CD8-positive, alpha-beta T cell (primary cell): ENCODE measurements at places on chromosomes 4 and X.
A peak's percentile ranks its signal among the peaks of the same experiment; 100 is the strongest.

DNA sequence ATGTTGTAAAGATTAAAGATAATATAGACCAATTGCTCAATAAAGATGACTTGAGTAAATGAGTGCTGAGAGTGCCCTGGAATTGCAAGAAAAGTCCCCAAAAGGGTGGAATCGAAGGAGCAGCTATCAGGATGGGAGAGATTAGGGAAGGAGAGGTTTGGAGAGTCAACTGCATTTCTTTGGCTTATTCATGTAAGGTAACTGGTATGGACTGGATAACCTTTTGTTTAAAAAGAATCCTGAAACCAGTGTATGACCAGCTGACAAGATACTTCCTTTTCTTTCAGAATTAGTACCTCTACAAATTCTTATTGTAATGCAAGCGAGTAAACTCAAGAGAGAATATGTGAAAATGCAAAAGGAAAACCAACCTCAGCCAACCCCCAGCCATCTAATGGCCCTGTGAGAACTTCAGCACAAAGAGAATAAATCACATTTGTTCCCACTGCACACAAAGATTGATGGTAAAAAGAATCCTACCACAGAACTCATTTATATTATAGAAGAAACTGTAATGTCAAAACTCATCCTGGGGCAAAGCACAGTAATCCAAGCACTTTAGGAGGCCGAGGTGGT is 24.5 kb upstream of the SPP1 start:
- DNase-seq, result no peak

DNA sequence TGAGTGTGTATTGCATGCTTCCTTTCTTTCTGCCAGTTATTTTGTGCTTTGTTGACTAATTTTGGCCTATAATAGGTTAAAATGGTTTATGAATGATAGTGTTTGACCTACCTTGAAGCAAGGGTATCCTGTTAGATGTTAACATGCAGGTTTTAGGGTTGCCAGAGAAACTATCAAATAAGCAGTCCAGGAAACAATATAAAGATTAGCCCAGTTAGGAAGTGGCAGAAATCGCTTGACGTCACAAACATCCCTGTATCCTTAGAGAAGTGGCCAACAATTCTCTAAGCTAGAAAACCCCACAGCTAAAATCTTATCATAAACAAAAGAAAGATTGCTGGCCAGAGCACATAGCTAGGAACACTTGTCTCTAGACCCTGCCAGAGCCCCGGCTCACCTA is 3.8 kb downstream of the NAP1L5 start:
- DNase-seq, result no peak

DNA sequence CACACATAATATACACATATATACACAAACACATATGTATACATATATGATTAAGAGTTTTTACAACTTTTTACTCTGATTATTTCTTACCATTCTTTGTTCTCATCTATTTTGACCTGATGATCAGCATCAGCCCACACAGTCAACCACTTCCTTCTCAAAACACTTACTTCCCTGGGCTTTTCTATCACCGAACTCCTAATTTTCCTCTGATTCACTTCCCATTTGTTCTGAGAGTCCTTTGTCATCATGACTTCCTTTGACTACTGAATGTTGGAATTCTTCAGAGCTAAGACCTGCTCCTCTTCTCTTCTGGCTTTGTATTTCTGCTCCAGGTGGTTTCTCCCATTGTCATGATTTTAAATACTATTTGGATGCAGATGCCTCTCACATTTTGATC is 209.5 kb upstream of the AFF2 start:
- no peak for DNase-seq

GRCh38 chrX:50430917-50431575 is 39.6 kb downstream of the DGKK start:
- DNase-seq, result no peak

DNA sequence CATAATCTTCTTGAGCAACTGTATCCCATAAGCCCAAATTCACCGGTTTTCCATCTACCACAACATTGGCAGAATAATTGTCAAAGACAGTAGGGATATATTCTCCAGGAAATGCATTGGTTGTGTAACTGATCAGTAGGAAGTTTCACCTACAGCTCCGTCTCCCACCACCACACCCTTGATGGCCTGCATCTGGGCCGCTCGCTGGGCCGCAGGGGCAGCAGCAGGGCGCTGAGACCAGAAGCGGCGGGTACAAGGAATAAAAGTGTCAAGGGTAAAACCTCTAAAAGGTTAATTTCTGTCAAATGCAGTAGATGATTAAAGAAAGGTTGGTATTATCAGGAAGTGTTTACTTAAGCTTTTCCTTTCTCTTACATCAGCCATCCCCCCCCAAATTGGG is 167.6 kb upstream of the DKK2 start:
- DNase-seq, result no peak

- DNase-seq, result no peak
Observed at GRCh38 chrX:108070891-108071290, 20.5 kb downstream of the PSMD10 start.

DNA sequence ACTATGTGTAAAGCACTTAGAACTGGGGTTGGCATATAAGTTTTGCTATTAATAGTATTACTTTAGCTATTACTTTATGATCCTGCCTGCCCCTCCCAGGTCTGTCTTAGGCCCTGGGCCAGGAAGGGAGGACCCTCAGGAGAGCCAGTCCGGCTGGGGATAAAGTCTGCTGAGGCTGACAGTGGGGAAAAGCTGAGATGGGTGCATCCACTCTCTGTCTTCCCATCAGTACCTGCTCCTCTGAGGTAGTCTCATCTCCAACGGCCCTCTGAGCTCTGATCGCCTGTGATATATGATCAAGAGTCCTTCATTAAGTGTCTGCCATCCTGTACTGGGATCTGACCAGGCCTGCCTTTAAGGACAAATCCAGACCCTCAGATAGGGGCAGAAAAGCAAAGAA is 156.5 kb upstream of the PJA1 start:
- no peak for DNase-seq

GRCh38 chrX:109343671-109344070 is 138.2 kb downstream of the GUCY2F start:
- no peak for DNase-seq

DNA sequence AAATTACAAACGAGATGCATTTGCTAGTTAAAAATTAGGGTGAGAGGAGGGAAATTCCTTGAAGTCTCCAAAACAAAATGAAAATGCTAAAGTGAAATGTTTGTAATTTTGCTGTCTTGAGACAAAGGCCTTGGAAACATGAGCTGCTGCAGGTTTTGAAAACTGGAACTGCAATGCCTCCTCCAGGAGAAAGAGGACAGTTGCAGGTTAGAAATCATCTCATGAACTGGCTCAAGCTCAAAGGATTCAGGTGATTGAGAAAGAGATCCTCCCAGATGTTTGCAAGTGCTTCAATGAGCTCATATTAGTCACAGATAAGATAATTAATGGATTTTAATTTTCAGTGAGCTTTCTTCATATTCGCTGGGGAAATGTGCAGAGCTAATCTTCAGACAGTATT is 32.4 kb downstream of the SMPX start:
- no peak for DNase-seq

GRCh38 chr4:122796801-122797404 is 29.7 kb upstream of the FGF2 start:
- no peak for DNase-seq

GRCh38 chr4:4424499-4425115 is 37.7 kb downstream of the NSG1 start:
- peak; percentile 23 for DNase-seq

- no peak for DNase-seq
Observed at GRCh38 chrX:136457303-136457917, 30.3 kb upstream of the BRS3 start.

GRCh38 chr4:127606823-127607222 is 25.9 kb upstream of the INTU start:
- DNase-seq, result no peak

DNA sequence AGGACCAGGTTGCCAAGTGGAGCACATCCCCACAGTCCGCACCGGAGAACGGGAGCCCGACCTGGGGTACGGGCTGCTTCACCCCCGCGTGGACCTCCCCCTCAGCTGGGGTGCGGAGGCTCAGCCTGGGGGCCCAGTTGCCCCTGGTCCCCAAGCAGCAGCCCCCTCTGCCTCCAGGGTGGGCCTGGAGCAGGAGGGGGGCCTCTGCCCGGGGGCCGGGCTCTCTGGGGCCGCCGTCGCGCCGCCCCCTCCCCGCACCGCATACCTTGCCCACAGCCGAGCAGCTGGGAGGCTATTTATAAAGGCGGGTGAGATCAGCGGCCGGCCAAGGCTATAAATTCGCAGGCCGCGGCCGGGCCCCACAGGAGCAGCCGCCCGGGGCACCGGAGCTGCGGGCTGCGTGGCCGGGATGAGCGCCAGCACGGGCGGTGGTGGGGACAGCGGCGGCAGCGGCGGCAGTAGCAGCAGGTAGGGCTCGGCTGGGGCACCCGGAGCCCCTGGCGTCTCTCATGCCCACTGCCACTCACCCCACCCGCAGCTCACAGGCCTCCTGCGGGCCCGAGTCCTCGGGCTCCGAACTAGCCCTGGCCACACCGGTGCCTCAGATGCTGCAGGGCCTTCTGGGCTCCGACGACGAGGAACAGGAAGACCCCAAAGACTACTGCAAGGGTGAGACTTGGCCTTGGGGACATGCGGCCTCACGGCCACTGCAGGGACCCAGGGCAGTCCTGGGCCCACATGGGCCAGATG is at the start of gene SRPK3:
TSS of gene SRPK3 (plus strand) at position 364 of the 750 bp plus-strand sequence. CDS start at position 410, 46 bp downstream.
- DNase-seq, result no peak

DNA sequence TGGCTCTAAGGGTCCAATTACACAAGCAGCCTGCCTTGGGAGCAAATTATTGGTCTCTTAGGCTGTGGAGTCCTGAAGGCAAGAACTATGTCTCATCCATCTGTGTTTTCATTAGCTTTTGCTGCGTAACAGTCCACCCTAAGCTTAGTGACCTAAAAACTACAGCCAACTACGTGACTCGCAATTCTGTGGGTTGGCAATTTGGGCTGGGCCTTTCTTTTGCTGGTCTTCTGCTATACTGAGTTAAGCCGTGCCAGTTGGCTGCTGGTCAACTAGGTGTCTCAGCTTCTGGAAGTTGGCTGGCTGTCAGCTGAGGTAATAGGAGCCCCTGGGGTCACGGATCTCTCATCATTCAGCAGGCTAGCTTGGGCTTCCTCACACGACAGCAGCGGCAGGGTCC is 205.6 kb upstream of the S100G start:
- DNase-seq, result no peak

DNA sequence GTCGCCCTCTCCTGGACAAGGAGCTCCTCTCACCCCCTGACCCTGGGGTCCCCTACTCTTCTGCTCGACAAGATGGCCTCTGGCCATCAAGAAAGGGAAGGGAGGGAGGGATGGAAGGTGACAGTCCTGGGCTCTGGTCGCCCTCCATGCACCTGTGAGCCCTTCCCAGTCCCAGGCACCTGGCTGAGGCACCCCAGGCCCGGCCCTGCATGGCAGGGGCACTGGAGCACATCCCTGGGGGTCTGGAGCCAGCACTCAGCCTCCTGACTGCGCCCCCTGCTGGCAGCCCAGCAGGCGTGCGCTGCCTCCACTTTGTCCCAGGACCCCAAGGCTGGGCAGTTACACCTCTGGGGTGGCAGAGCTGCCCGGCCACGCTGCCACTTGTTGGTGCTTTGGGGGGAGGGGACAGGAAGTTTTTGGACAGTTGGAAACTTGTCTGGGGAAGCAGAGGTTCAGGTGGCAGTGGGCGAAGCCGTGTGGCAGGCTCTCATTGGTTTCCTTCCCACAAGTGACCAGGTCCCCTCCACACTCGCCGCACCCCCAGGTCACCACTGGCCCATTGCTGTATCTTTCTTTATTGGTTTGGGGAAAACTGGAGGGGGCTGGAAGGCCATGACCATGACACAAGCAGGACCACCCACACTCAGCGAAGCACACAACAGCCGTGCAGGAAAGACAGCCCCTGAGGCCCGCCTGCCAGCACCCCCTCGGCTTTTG is 4.3 kb downstream of the PNCK start:
- peak; percentile 59 for DNase-seq

DNA sequence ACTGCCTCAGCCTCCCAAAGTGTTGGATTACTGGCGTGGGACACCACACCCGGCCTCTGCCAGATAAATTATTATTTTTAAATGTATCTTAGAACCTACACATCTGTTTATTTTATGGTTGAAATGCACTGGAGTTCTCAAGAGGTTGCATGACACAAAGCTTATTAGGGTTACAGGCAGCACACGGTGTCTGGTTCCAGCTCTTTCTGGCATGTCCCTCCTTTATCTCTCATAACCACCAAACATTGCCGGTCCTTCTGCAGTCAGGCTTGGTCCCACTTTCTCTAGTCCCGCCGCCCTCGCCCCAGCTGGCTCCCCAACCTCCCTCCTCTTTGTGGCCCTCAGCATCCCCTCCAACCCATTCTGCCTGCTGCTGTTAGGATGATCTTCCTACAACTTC is 39.7 kb upstream of the SPRY1 start:
- DNase-seq, result no peak

GRCh38 chrX:103927030-103927429 is 35.4 kb upstream of the TMSB15B start:
- DNase-seq, result no peak

GRCh38 chr4:108901291-108901690 is 138.4 kb upstream of the ETNPPL start:
- DNase-seq, result no peak

GRCh38 chr4:86895692-86896488 is 3.7 kb upstream of the C4orf36 start:
- DNase-seq, result no peak

GRCh38 chr4:76952656-76953582 is 3.4 kb downstream of the SEPTIN11 start:
- DNase-seq, result no peak

DNA sequence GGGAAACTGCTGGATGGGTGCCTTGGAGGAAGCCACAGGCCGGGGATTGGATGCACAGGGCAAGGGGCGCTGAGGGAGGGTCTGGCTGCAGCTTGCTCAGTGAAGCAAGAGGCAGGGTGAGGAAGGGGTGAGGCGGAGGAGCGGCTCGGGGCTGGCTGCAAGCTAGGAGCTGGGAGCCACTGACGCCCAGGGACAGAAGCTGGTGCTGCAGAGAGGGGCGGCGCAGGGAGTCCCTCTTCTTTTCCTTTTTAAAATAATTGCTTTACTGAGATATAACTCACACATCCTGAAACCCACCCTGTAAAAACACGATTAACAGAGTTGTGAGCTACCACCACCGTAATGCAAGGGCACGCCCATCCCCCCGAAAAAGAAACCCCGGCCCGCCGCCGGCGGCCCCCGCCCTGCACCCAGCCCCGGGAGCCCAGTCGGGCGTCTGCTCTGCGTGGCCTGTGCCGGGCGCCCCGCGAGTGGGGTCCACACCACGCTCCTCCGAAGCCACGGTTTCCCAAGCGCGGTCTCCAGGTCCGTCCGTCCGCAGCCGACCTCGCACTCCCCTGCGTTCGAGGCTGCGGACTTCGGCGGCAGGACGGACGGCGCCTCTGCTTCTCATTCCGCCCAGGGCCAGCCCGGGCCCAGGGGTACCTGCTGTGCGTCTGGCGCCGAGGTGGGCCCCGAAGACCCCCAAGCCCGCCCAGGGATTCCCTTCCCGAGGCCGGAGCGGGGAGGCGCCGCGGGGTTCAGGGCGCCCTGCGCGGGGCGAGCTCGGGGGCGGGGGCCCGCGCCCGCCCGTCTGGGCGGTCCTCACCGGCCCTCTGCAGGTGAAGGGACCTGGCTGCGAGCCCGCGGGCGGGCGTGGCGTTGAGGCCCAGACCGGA is 866 bp upstream of the UVSSA start:
- DNase-seq, result peak; percentile 71

DNA sequence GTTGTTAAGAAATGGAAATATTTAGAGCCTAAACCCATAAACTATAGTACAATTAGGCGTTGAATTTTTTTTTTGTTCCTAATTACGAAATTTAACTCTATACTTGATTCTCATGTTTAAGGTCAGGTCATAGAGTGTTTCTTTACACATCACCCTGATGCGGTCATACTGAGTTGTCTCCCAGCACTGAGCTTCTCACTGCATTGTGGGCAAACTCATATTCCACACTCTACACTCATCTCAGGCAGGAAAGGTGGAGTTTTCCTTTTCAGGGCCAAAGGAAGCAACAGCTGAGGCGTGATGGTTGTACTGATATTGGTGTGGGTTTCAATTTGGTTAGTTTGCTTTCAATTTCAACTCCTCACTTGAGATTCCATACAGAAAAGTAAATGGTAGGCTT is 75.4 kb downstream of the FAT4 start:
- no peak for DNase-seq
